ENCODE measurements at places on chromosomes 6 and 20.

GRCh38 chr6:154292855-154293519 lies 63.6 kb downstream of the IPCEF1 start:
- DNase-seq, result no peak

- no peak for DNase-seq
Measured at GRCh38 chr20:6863798-6864201, 96.3 kb downstream of the BMP2 start.

DNA sequence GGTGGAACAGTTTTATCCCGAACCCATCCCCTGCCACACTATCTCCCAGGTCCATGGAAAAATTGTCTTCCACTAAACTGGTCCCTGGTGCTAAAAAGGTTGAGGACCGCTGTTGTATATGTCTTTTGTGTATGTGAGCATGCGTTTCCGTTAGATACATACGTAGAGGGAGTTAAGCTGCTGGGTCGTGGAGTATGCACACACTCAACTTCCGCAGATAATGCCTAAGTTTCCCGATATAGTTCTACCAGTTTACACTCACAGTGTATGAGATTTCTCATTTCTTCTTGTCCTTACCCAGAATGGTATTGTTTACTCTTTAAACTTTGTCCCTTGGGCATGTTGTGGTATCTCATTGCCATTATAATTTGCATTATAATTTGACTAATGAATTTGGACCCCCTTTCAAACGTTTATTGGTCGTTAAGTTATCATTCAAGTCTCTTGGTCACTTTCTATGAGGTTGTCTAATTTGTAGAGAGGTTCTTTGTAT lies 50.5 kb upstream of the SCAF8 start:
- no peak for DNase-seq

- DNase-seq, result no peak
Measured at GRCh38 chr6:92682516-92683398, 736.6 kb downstream of the EPHA7 start.

GRCh38 chr20:3168079-3168828 lies 5.1 kb downstream of the LZTS3 start:
- DNase-seq, result no peak

DNA sequence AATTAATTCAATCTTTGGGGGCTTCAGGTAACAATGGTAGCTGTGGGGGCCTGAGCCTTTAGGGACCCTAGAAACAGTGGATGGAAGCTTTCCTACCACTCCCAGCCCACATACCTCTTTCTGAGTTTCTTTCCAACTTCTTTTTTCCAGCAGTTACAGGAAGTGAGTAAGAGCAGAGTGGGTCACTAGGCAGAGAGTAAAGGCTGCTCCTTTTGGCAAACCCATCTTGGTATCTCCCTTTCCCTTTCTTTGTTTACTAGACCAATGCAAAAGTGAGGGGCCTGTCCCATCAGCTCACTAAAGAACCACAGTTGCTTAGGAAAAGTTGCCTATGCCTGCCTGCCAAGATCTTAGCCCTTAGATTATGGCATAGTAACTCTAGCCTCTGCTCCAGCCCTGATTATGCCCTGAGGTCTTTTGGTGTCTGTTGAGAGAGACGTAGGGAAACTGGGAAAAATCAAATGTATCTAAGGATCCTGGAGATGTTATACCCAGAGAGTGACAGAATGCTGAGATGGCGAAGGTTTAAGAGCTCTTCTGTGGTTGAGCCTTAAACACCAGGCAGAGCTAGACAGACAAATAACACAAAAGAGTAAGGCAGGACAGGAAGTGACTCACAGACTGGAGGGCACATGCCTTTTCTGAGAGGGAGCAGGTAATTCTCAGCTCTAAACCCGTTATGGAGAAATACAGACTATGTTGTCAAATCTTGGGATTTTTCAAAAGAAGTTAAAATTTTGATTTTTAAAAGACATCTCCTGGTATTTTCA lies 31.3 kb downstream of the TRMT6 start:
- DNase-seq, result no peak

Measured in hematopoietic multipotent progenitor cell treated with erythropoietin and hydrocortisone succinate and interleukin-3 and kit ligand, for 15 days (in vitro differentiated cells).